SJSA1 (cell line): ENCODE measurements at places on chromosomes 5 and 9. TPM values are rescaled to one million over a fixed set of nuclear protein-coding genes. Genes with fewer than 3 reads are reported as not detected.
A peak's percentile ranks its signal among the peaks of the same experiment; 100 is the strongest.

Gene PFN3
- not detected in 2 replicates for total RNA-seq

Gene OTP
- total RNA-seq: not detected in 2 replicates

Gene TEK
- 3.2 and 4.0 TPM in 2 replicates for total RNA-seq

GRCh38 chr9:30524311-30524710 lies 1860.1 kb upstream of the ACO1 start:
- DNase-seq: no peak
- H3K4me3 ChIP-seq: no peak overlapping the region
- no peaks in the 10 kb centered on the region for H3K4me1 ChIP-seq
- H3K36me3 ChIP-seq: no peaks in the 10 kb centered on the region

- peaks cover 20% of the 10 kb centered on the region for H3K4me1 ChIP-seq
- H3K27ac ChIP-seq: peak overlapping the region; percentile 91
- H3K36me3 ChIP-seq: peaks cover 54% of the 10 kb centered on the region
- no peak for DNase-seq
- peak overlapping the region; percentile 58 for H3K4me3 ChIP-seq
Measured at GRCh38 chr5:40834391-40834848, 602 bp downstream of the RPL37 start.

GRCh38 chr5:131242728-131243255 lies 21.1 kb upstream of the CDC42SE2 start:
- H3K4me1 ChIP-seq: peaks cover 18% of the 10 kb centered on the region
- H3K36me3 ChIP-seq: no peaks in the 10 kb centered on the region
- peak; percentile 86 for DNase-seq
- H3K27ac ChIP-seq: peak overlapping the region; percentile 44
- no peaks in the 10 kb centered on the region for H3K27me3 ChIP-seq
- H3K4me3 ChIP-seq: no peak overlapping the region

DNA sequence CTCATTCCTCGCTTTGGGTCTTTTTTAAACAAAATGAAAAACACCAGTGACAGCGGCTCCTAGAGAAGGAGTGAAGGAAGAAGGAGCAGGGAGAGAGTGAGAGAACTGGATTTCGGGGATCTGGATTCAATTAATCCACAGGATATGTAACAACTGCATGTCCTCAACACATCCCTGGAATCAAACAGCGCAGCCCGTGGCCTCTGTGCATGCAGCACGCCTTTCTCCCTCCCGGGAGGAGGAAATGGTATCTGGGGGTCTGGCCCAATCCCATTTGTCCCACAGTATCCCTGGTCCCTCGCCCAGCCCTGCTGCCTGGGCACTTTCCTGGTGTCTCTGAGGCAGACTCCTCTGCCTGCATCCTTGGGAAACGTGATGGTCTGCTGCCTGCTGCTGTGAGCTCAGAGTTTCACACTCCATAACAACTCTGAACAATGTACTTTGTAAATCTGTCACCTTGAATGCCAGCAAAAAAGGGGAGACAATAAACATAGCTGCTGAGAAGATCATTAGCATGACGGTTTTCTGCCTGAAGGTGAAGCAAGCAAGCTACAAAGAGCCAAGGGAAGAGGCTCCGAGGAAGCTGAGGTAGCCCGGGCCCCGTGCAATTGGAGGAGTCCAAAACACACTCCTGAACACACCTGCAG lies 56.1 kb downstream of the PTCH1 start:
- H3K27me3 ChIP-seq: no peaks in the 10 kb centered on the region
- peak overlapping the region; percentile 26 for H3K27ac ChIP-seq
- H3K4me3 ChIP-seq: no peak overlapping the region

DNA sequence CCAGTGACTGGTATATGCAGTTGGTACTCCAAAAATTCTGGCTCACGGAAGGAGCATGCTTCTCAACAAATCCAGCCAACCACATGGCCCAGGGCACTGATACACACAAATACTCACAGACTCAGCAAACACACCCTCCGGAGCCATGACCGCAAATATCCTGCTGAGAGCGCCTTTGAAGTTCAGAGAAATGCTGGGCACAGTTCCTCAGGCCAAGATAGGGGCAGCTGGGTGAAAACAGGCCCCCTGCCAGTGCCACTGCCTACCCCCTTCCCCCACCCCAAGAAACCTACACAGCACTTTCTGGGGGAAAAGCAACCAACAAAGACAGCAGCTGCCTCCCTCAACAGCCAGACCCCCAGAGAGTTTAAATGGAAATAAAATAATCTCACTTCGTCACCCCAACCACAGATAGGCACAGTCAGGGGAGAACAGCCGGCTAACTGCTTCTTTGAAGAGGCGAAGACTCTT lies 120.0 kb downstream of the C5orf15 start:
- peaks cover 6% of the 10 kb centered on the region for H3K27me3 ChIP-seq
- H3K4me1 ChIP-seq: no peaks in the 10 kb centered on the region
- H3K4me3 ChIP-seq: no peak overlapping the region
- no peak overlapping the region for H3K27ac ChIP-seq
- DNase-seq: no peak
- no peaks in the 10 kb centered on the region for H3K36me3 ChIP-seq
